Activated CD4-positive, alpha-beta T cell treated with anti-CD3 and anti-CD28 coated beads, Interleukin-2, amount 10 ng/mL, durations not matched to agents 24 days and 14 days (primary cell): ENCODE measurements at places on chromosomes 11 and 22. TPM values are rescaled to one million over a fixed set of nuclear protein-coding genes. Genes with fewer than 3 reads are reported as not detected.

Gene TBX10
- total RNA-seq = not detected in 2 replicates

Gene WNT7B
- not detected in 2 replicates for total RNA-seq

Gene KLHDC7B
- 5.3 and 6.8 TPM in 2 replicates for total RNA-seq

Gene OR4C13
- total RNA-seq = not detected in 2 replicates

GRCh38 chr11:34481307-34481706, 32.3 kb downstream of the ELF5 start:
- DNase-seq = no peak

- no peak for DNase-seq
Observed at GRCh38 chr11:24828938-24829605, 332.2 kb downstream of the LUZP2 start.

- DNase-seq = peak; percentile 73
Observed at GRCh38 chr22:20982563-20982882, 426 bp downstream of the LZTR1 start.

DNA sequence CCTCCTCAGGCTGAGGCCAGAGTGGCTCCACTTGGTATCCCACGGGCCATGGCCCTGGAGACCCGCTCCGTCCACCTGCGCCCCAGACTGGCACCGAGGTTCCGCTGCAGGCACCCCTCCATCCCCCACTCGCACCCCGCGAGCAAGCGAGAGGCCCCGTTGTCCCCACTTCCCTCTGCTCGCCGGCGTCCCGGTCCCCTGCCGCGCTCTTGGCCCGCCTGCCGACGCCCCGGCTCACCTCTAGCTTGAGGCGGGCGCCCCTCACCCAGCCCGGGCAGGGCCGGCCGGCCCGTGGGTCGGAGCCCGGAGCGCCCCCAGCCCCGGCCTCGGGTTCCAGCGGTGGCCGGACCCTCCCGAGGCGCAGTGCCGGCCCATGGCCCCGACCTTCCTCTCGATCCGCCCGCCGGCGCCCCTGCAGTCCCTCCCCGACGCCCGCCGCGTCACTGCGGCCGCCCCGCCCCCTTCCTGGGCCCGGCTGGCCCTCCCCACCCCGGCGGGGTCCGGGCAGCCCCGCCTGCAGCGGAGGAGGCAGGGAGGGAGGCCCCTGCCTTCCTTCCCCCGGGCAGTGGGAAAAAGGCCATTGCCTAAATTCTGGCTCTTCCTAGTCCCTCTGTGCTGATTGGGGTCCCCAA, at the start of gene PITPNM1:
TSS of gene PITPNM1 (minus strand) at position 414 of the 632 bp plus-strand sequence. CDS start 1,183 bp downstream, outside the sequence.
- DNase-seq = peak; percentile 95

- DNase-seq = no peak
Observed at GRCh38 chr11:12152321-12152720, 41.9 kb downstream of the MICAL2 start.

DNA sequence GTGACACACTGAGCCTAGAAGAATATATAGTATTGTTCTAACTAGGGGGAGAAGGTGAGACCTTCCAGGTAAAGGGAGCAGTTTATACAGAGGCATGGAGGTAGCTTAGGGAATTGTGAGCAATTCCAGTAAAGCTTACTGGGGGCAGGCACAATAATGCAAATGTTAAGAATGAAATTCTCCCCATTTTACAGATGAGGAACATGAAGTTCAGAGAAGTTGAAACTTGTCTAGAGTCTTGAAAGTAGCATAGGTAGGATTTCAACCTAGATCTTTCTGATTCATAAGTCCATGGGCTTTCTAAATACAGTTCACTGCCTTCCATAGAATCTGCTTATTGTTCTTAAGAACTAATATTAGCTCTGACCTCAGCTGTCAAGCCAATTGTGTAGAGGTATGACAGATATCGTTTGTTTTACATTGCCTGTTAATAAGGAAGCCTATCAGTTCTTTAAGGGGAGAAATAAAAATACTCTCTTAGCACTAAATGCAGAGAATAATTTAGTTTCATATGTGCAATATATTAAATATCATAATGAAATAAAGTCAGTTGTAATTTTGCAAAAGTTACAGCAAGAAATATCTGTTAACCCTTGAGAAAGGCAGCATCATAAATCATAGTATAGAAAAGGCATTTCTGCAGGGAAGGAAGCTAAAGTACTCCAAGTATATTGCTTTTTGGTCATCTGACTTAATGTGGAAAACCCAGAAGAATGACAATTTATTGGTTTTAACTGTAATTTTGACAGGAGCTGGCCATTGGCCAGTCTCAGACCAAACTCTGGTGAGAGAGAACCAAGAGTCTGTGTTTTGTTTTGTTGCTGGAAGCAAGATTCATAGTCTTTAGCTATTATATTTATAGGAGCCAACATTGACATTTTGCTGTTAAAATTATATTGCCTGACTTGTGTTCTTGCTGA, 181.8 kb downstream of the UVRAG start:
- no peak for DNase-seq

DNA sequence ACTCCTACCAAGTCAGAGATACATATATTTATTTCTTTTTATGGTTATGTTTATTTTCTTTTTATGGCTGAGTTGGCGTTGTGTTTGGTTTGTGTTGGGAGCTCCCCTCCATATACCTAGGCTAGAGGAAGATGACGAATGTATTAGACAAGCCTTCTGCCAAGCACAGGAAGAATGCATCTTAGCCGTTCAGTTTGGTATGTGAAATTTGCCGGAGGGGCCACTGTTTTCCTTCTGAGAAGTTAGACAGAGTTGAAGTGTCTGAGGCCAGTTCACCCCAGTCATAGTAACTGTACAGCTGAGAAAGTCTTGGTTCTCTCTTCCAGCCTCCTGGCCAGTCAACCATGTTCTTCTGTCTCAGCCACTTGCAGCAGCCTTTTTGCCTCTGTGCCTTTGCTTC, 29.8 kb downstream of the TEAD1 start:
- no peak for DNase-seq

GRCh38 chr22:25742918-25743708, 1.1 kb downstream of the MYO18B start:
- no peak for DNase-seq

GRCh38 chr11:96204721-96205459, 138.1 kb downstream of the MAML2 start:
- DNase-seq = peak; percentile 72
